OCI-M1 (cell line): ENCODE measurements at places on chromosomes 2 and 18.

DNA sequence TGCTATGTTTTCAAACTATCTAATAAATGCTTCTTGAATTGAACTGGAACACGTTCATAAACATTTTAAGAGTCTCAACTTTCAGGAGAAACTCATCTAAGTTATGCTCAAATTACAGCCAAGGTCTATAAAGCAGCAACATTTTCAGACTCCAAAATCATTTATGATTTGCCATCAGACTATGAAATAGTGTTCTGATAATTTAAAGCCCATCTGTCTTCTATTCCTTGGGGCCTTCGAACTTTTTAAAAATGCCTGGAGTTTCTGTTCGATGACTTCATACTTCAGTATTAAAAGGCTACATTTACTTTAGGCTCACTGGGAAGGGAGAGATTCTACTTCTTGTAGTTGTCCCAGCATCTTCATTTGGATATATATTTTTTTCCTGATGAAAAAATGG, 73.6 kb upstream of the NXPH2 start:
- no peak for DNase-seq

GRCh38 chr2:68135448-68136320, 22.0 kb upstream of the PNO1 start:
- DNase-seq, result peak; percentile 93

DNA sequence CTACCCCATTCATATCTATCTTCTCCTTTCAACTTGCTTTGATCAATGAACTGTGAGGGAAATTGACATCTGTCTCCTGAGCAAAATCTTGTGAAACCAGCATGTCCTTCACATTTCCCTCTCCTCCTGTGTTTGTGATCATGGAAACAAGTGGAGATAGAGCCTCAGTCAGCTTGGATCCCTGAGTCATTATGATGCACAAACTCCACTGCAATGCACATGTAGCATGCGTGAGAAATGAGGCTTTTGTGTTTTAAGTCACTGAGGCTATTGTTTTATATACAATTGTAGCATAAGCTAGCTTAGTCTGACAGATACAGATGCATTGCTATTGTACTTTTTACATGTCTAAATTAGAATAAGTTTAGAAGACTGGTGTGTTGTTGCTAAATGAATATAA, 85.2 kb upstream of the HNMT start:
- DNase-seq, result no peak

DNA sequence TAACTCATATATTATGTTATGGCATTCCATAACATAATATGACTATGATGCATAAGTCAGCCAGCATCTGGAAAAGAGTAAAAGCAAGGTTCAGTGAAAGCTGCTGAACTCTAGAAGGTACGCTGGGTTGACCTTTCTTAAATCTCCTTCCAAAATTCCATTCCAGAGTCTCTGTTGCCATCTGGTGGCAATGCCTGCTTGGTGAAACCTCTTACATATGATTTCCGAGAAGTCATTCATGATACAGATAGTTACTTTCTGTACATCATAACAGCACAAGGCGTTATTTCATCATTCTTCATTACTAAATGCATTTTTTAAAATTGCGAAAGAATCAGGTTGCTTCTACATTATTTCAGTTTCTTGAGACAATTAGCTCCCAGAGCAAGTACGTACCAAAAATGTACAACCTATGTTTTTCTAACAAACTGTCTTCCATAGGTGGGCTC, 7.0 kb upstream of the EPG5 start:
- DNase-seq, result peak; percentile 97

DNA sequence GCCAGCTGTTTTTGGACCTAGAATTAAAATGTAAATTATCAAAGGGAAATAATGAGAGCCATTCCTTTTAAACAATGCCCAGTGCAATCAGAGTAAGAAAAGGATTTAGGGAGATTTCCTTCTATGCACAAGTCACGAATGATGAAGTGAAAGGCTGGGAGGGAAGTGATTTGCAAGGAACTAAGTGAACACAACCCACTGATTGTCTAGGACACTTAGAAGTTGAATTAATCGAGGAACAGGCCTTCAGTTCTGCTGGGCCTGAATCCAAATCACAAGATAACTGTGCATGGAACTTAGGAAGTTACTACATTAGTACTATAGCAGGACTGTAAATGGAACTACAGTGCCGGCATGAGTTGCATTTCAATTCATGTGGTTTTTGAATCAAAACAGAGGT, 17.7 kb downstream of the MAP2 start:
- no peak for DNase-seq

DNA sequence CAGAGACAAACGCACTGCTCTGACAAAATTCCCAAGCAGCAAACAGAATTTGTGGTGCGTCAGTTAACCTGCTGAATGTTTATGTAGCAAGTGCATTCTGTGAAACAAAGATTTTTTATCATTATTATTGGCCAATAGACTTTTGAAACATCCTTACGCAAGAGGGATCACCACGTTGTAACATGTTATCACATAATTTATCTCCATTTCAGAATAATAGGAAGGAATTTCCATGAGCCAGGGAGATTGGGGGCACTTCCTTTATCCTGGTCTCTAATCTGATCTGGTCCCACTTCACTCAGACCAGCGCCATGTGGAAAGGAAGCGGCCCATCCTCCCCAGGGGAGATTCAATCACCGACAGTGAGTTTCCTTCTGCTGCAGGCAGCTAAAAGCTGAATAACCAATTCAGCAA, 166.1 kb downstream of the PID1 start:
- DNase-seq, result no peak

GRCh38 chr2:198326431-198326830, 522.0 kb downstream of the PLCL1 start:
- peak; percentile 42 for DNase-seq

DNA sequence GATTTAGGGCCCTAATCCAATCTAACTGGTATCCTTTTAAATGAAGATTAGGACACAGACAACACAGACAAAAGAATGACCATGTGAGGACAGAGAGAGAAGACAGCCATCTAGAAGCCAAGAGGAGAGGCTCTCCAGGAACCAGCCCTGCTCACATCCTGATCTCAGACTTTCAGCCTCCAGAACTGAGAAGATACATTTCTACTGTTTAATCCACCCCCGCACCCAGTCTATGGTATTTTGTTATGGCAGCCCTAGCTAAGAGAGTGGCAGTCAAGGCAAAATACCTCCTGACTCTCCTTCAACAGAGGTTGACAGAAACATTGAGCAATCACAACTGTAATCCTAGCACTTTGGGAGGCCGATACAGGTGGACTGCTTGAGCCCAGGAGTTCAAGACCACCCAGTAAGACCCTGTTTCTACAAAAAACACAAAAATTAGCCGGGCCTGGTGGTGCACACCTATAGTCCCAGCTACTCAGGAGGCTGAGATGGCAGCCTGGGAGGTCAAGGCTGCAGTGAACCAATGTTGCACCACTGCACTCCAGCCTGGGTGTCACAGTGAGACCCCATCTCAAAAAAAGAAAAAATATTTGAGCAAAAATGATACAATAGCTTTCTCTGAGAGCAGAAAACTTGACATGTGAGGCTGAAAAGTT, 34.7 kb downstream of the WDR33 start:
- no peak for DNase-seq

GRCh38 chr2:26581991-26582842, 58.9 kb downstream of the CIB4 start:
- no peak for DNase-seq

DNA sequence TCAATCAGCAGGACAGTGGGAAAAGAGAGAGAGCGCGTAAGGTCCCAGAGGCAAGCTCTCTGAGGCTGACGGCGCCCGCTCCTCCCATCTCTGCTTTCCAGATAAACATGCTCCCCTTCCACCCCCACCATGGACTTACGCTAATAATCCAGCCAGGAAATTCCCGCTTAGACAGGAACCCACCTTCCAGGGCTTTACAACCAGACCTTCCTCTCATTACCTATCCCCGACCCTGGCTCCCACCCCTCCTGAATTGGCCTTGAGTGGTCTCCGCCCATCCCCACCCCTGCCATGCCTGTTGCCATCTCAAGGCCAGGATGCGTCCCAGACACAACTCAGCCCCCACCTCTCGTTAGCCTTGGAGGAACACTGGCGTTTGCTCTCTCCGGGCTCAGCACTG, 131.1 kb downstream of the SMAD2 start:
- no peak for DNase-seq

- no peak for DNase-seq
Observed at GRCh38 chr18:5145168-5145825, 51.8 kb downstream of the AKAIN1 start.

GRCh38 chr2:21103274-21103891, 20.4 kb upstream of the TDRD15 start:
- DNase-seq, result no peak

- no peak for DNase-seq
Observed at GRCh38 chr18:25662272-25662671, 310.3 kb upstream of the ZNF521 start.

DNA sequence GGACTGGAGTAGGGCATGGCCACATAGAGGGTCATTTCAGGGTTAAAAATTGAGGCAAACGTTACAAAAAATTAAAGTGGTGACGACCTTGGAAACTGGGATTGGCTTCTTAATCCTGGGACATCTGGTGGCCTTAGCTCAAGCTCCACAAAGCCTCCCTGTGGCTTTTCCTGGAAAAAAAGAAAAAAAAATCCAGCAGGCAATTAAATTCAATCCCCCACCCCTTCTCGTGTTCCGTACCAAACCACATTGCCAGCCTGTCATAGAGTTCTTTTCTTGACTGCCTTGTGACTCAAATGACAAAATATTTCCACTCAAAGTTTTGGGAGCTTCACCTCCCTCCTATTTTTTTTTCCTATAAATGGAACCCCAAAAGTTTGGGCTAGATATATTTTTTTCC, 195.6 kb downstream of the HRH4 start:
- DNase-seq, result peak; percentile 25

- peak; percentile 30 for DNase-seq
Observed at GRCh38 chr18:11114653-11115052, 34.7 kb downstream of the PIEZO2 start.

- no peak for DNase-seq
Observed at GRCh38 chr2:111227716-111228141, 107.0 kb downstream of the BCL2L11 start.

GRCh38 chr2:16588565-16588964, 77.1 kb downstream of the CYRIA start:
- DNase-seq, result no peak

GRCh38 chr18:62723666-62724281, 8.4 kb downstream of the PHLPP1 start:
- DNase-seq, result peak; percentile 11

GRCh38 chr18:77702686-77703085, 453.0 kb downstream of the GALR1 start:
- peak; percentile 37 for DNase-seq

DNA sequence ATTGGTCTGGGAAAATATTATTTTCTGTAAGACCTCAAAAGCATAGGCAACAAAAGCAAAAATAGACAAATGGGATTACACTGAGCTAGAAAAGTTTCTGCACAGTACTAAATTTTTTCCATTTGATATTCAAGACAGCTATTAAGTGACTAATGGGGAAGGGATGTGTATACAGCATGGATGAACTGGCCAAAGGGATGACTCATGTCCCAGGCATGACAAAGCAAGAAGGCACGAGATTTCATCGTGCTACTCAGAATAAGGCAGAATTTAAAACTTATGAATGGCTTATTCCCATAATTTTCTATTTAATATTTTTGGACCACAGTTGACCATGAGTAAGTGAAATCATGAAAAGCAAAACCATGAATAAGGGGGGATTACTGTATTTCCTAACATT, 1250.1 kb upstream of the GYPC start:
- DNase-seq, result no peak

GRCh38 chr2:42725657-42726056, 38.3 kb downstream of the OXER1 start:
- no peak for DNase-seq

DNA sequence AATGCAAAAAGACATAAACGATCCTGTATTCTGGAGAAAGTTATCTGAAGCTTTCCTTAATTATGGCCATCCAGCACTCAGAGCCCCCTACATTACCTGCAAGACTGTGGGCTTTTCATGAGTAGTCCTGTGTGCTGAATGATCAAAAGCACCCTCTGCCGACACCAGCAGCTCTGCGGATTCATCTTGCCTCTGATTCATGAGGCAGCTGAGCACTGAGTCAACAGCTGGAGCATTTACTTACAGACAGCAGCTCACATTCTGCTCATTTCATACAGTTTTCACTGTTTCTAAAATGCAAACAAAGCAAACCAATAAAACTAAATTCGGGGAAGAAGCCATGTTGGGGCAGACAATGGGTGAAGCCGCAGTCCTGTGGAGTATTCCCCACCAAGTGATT, 886.5 kb downstream of the CNTNAP5 start:
- DNase-seq, result no peak

DNA sequence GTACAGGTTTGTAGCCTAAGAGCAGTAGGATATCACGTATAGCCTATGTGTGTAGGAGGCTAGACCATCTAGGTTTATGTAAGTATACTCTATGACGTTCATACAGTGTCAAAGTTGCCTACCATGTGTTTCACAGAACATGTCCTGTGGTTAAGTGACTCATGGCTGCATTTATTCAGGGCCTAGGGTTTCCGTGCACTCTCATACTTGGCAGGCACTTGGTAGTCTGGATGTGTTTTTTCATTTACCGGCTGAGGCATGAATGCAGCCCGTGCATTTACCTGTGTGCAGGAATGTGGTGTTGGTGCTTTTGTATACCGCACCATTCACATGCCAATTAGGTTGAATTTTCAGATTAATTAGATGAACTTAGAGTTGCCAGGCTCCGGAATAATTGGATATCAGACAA, 43.4 kb downstream of the MYL12B start:
- DNase-seq, result peak; percentile 69

- DNase-seq, result no peak
Observed at GRCh38 chr2:26483957-26484565, 6.1 kb upstream of the OTOF start.

DNA sequence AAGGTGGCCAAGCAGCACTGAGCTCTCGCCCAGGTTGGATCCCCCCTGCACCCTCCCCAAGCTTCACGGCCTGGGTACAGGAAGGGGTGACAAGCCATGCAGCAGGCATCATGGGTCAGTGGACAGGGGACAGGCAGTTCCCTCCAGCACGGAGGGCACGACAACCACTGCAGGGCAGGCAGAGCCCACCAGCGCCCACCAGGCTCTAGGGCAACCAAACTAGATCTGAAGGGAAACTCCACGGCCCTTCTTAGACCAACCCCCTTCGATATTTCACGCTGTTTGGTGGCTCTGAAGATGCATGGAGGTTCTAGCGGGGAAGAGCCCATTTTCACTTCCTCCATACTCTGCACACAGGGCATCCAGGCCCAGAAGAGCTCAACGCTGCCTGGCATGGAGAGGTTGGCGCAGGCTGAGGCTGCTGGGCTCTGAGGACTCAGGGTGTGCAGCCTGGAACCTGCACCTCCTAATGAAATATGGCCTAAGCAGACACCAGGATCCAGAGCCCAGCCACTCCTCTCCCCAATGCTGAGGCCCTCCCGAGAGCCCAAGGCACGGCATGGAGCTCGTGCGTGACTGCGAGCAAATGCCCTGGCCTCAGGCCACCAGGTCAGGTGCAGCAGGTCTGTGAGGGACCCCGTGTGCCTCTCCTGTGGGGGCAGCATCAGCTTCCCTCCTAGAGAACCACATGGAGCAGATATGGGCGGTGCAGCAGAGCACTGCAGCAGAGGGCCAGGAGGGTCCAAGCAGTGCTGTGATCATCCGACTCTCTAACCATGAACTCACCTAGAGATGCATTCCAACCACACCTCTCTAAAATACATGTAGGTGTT, 8.7 kb upstream of the MTERF4 start:
- DNase-seq, result no peak

- no peak for DNase-seq
Observed at GRCh38 chr2:150387586-150388288, 99.7 kb downstream of the RND3 start.

- peak; percentile 76 for DNase-seq
Observed at GRCh38 chr2:8685697-8686358, 4.0 kb downstream of the ID2 start.

GRCh38 chr2:220394433-220394832, 767.0 kb downstream of the SLC4A3 start:
- peak; percentile 1 for DNase-seq

- no peak for DNase-seq
Observed at GRCh38 chr2:202114795-202115194, 41.7 kb downstream of the KIAA2012 start.
